SJCRH30 (cell line): ENCODE measurements at places on chromosomes 7 and 10. TPM values are rescaled to one million over a fixed set of nuclear protein-coding genes. Genes with fewer than 3 reads are reported as not detected.

The CALHM2 gene
- total RNA-seq, result 34.8 and 35.0 TPM in 2 replicates

The GPR85 gene
- 13.2 and 15.0 TPM in 2 replicates for total RNA-seq

The UCMA gene
- total RNA-seq, result not detected in 2 replicates

The CDHR3 gene
- total RNA-seq, result 0.91 and 1.5 TPM in 2 replicates

The TMEM130 gene
- total RNA-seq, result not detected in 2 replicates

The FANK1 gene
- total RNA-seq, result 0.42 and 0.71 TPM in 2 replicates

The GRK5 gene
- 4.4 and 4.7 TPM in 2 replicates for total RNA-seq

- peaks cover 12% of the 10 kb centered on the region for H3K27me3 ChIP-seq
- no peaks in the 10 kb centered on the region for H3K36me3 ChIP-seq
- peak; percentile 34 for DNase-seq
- H3K27ac ChIP-seq, result no peak overlapping the region
- H3K4me1 ChIP-seq, result no peaks in the 10 kb centered on the region
- no peak overlapping the region for H3K4me3 ChIP-seq
Measured at GRCh38 chr7:1210321-1210978, 22.2 kb upstream of the UNCX start.

- no peaks in the 10 kb centered on the region for H3K27me3 ChIP-seq
- H3K4me1 ChIP-seq, result peaks cover 11% of the 10 kb centered on the region
Measured at GRCh38 chr7:118845791-118846190, 621.3 kb downstream of the ANKRD7 start.

- no peak overlapping the region for H3K27ac ChIP-seq
- no peak for DNase-seq
Measured at GRCh38 chr10:69405221-69405620, 11.5 kb downstream of the TACR2 start.

GRCh38 chr7:117962366-117962994 lies 89.2 kb upstream of the CTTNBP2 start:
- DNase-seq, result no peak
- no peak overlapping the region for H3K27ac ChIP-seq
- H3K27me3 ChIP-seq, result peaks cover 4% of the 10 kb centered on the region; the same call in 1 of the 2 replicates
- no peak overlapping the region for H3K4me3 ChIP-seq
- no peaks in the 10 kb centered on the region for H3K36me3 ChIP-seq

DNA sequence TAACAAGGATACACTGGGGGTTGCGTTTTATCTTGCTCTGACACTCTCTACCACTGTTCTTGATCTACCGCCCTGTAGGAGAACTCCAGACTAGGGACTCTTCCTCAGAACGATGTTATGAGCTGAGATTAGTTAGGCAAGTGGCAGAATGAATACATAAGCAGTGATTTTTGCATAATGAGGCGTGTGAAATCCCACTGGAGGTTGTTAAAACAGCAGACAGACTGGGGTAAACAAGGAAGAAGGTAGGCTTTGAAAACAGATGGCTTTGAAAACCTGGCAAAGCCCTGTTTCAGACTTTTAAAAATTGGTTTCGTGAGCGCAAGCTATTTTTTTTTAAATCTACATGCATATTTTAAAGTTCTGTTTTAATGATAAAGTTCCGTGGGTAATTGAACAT lies 785.2 kb downstream of the TYW1 start:
- no peaks in the 10 kb centered on the region for H3K36me3 ChIP-seq
- no peak overlapping the region for H3K27ac ChIP-seq
- no peaks in the 10 kb centered on the region; the same call in 1 of the 2 replicates for H3K27me3 ChIP-seq
- no peak overlapping the region for H3K4me3 ChIP-seq

- peak; percentile 83 for DNase-seq
- peak within 1 kb of the TSS; percentile 95 for H3K4me3 ChIP-seq
- H3K36me3 ChIP-seq, result peaks cover 3% of the 10 kb centered on the region; the same call in 1 of the 2 replicates
- H3K27ac ChIP-seq, result no peak within 1 kb of the TSS
Measured at GRCh38 chr7:128791121-128791971, at the start of gene CCDC136. TSS of gene CCDC136 (plus strand) at chr7:128791968. CDS start at chr7:128792412, 444 bp downstream.

DNA sequence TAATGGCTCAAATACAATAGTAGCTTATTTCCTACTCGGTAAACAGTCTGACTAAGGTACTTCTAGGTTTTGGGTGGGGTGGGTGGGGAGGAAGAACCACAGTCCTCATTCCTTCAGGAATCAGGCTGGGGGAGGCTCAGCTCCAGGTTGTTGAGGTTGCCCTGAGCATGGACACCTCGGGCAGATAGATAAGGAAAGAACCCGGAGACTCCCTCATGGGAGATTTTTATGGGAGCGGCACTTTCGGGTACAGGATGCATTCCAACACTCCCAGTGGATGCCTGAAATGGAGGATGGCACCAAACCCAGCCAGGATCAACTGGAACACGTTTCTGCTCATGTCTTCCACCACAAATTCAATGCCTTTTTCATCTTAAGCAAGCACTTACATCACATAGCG lies 5.5 kb upstream of the GSDME start:
- no peak for DNase-seq
- H3K4me1 ChIP-seq, result peaks cover 17% of the 10 kb centered on the region
- no peak overlapping the region for H3K27ac ChIP-seq
- H3K36me3 ChIP-seq, result no peaks in the 10 kb centered on the region

- 0 out of 2 replicates have a peak, but pooled peaks cover 3% of the 10 kb centered on the region for H3K27me3 ChIP-seq
- no peak overlapping the region for H3K4me3 ChIP-seq
- no peaks in the 10 kb centered on the region for H3K36me3 ChIP-seq
- H3K4me1 ChIP-seq, result no peaks in the 10 kb centered on the region
- DNase-seq, result no peak
Measured at GRCh38 chr10:22958338-22958737, 30.5 kb downstream of the ARMC3 start.

DNA sequence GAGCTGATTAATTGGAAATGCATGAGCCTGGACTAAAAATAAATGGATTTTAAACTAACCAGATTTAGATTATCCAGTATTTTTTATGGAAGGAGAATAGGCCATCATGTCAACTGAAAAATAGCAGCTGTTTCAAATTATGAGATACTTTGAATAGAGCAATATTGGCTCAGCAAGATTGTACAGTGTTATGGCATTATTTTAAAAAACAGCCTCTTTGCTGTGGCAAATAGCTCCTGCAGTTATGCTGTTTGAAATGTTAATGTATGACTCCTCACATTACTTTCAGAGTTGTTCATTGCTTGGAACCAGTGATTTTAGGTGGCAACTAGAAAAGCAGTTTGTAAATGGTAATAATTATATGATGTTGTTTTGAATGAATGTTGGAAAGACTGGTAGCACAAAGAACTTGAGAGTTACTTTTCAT lies 244.5 kb downstream of the KIAA1217 start:
- no peak overlapping the region for H3K27ac ChIP-seq
- no peak for DNase-seq
- peaks cover 5% of the 10 kb centered on the region for H3K4me1 ChIP-seq

- H3K27ac ChIP-seq, result no peak overlapping the region
- H3K27me3 ChIP-seq, result no peaks in the 10 kb centered on the region
- peaks cover 41% of the 10 kb centered on the region for H3K36me3 ChIP-seq
- no peak overlapping the region for H3K4me3 ChIP-seq
- DNase-seq, result no peak
Measured at GRCh38 chr7:73438547-73439409, 5.2 kb downstream of the FZD9 start.

GRCh38 chr10:22550732-22551131 lies 163.6 kb downstream of the PIP4K2A start:
- H3K27me3 ChIP-seq, result no peaks in the 10 kb centered on the region
- H3K36me3 ChIP-seq, result no peaks in the 10 kb centered on the region
- no peak overlapping the region for H3K27ac ChIP-seq
- no peak overlapping the region for H3K4me3 ChIP-seq
- H3K4me1 ChIP-seq, result peaks cover 11% of the 10 kb centered on the region

GRCh38 chr10:11553773-11554381 lies 57.6 kb downstream of the USP6NL start:
- H3K4me1 ChIP-seq, result peaks cover 15% of the 10 kb centered on the region
- H3K27me3 ChIP-seq, result no peaks in the 10 kb centered on the region
- no peak for DNase-seq

DNA sequence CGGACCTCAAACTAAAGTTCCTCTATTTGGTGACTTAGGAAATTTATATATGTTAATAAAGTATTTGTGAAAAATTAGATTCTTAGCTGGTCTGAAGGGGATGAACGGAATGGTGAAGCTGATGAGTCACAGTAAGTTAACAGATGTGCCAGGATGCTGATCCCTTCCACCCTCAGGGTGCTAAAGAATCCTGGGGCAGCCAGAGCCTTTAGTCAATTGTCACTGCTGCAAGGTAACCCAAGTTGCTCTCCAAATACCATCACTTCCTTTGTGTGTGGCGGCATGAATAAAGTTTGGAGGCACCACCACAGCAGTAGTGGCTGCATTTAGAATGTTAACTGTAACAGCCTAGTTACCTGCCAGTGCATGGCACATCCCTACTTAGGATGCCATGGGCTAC lies 222.6 kb upstream of the PPP1R3A start:
- H3K36me3 ChIP-seq, result no peaks in the 10 kb centered on the region
- no peak overlapping the region for H3K4me3 ChIP-seq
- H3K4me1 ChIP-seq, result peaks cover 17% of the 10 kb centered on the region
- DNase-seq, result peak; percentile 87

DNA sequence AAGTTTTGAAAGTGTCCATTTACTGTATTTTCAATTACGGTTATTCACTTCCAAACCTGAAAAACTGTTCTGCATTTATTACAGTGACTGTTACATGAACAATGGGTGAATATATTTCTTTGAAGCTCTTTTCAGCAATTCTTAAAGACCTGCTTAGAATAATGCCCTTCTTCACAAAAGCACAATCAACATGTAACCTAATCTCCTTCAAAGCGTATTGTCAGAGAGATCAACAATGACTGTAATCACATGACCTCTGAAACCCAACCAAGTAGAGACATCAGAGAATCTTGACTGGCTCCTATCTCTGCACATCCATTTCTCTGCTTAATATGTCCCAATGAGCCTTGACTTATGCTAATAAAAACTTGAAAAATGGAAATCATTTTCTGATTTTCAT lies 126.7 kb downstream of the NRCAM start:
- no peak overlapping the region for H3K4me3 ChIP-seq
- 0 out of 2 replicates have a peak, but pooled peaks cover under 1% of the 10 kb centered on the region for H3K4me1 ChIP-seq
- DNase-seq, result no peak

DNA sequence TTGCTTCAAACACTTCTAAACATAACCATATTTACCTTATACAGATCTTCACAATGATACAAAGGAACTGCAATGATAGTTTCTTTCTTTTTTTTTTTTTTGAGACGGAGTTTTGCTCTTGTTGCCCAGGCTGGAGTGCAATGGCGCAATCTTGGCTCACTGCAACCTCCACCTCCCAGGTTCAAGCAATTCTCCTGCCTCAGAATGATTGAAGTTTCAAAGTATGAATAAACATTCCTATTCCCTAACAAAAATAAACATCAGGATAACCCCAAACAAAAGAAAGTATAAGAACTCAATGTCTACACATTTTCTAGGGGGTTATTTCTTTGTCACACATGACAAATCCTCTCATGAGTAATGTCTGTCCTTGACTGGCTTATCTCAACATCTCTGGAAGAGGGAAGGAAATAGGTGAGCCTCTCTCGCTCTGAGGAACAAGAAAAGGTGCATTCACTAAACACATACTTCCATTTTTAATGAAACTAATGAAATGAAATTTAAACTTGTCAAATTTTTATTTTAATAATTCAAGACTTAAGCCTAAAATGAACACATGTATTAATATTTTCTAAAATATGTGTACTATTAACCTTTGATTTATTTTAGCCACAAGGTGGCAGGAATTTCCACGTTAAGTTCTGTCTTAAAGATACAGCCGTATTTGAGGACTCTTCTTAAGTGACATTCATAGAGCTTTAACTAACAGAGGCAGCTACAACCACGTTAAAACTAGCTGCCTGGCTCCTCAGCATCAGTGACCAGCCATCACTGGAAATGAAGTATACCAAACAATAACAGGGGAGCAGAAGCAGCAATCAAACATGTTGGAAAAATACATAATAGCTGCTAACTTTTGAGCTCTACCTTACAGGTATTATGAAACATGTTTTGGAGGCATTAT lies 58.3 kb downstream of the MALSU1 start:
- no peak overlapping the region for H3K4me3 ChIP-seq
- DNase-seq, result no peak
- no peak overlapping the region for H3K27ac ChIP-seq
- H3K4me1 ChIP-seq, result no peaks in the 10 kb centered on the region
- H3K36me3 ChIP-seq, result peaks cover 43% of the 10 kb centered on the region

GRCh38 chr7:20151708-20152456 lies 65.3 kb downstream of the MACC1 start:
- no peak overlapping the region for H3K27ac ChIP-seq
- no peaks in the 10 kb centered on the region for H3K4me1 ChIP-seq
- no peaks in the 10 kb centered on the region for H3K27me3 ChIP-seq
- H3K4me3 ChIP-seq, result no peak overlapping the region
- DNase-seq, result no peak

GRCh38 chr10:11742009-11742778 lies at the start of gene ECHDC3:
TSS of gene ECHDC3 (plus strand) at chr10:11742382. CDS start at chr10:11742577, 195 bp downstream.
- no peak within 1 kb of the TSS for H3K27ac ChIP-seq
- no peaks in the 10 kb centered on the region for H3K4me1 ChIP-seq
- H3K36me3 ChIP-seq, result no peaks in the 10 kb centered on the region
- H3K4me3 ChIP-seq, result no peak within 1 kb of the TSS
- DNase-seq, result no peak
- no peaks in the 10 kb centered on the region for H3K27me3 ChIP-seq

- no peaks in the 10 kb centered on the region for H3K36me3 ChIP-seq
- no peak overlapping the region for H3K27ac ChIP-seq
- no peak overlapping the region for H3K4me3 ChIP-seq
- no peaks in the 10 kb centered on the region for H3K27me3 ChIP-seq
- DNase-seq, result no peak
Measured at GRCh38 chr10:86162036-86162435, 204.6 kb downstream of the GRID1 start.

DNA sequence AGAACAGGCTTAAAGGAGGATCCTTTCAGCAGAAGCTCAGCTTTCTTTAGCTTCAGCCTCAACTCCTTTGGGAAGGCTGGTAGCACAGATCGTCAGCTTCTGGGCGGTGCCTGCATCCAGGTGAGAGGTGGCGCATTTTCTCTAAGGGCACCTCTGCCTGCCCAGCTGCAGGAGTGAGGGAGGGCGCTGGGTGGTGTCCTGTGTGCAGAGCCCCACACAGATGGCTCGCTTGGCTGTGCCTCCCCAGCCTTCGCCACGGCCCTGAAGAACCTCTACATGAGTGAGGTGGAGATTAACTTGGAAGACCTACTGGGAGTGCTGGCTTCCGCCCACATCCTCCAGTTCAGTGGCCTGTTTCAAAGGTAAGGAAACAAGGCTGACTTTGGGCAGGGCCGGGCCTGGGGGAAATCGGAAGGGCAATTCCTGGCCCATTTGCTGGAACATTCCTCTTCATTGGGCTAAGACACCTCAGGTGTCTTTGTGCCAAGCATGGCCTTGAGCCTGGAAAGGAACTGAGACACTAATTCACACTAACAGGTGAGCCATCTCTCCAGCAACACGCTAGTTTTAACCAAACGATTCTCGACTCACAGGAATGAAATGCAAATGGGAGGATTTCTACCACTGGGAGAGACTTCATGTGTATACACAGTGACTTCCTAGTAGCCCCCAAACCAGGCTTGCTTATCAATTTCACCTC lies 19.9 kb downstream of the BTBD16 start:
- H3K27me3 ChIP-seq, result no peaks in the 10 kb centered on the region
- no peaks in the 10 kb centered on the region for H3K36me3 ChIP-seq
- H3K27ac ChIP-seq, result no peak overlapping the region
- peaks cover 28% of the 10 kb centered on the region for H3K4me1 ChIP-seq

GRCh38 chr10:26157734-26158133 lies 58.8 kb upstream of the GAD2 start:
- H3K27ac ChIP-seq, result no peak overlapping the region
- no peaks in the 10 kb centered on the region for H3K36me3 ChIP-seq
- no peaks in the 10 kb centered on the region for H3K4me1 ChIP-seq
- no peak for DNase-seq
- H3K4me3 ChIP-seq, result no peak overlapping the region
